Thyroid gland (tissue), 4 donors: ENCODE measurements at places on chromosomes 6 and 20. TPM values are rescaled to one million over a fixed set of nuclear protein-coding genes. Genes with fewer than 3 reads are reported as not detected.
A peak's percentile ranks its signal among the peaks of the same experiment; 100 is the strongest.

MRPS18B gene
- 47.0 TPM for total RNA-seq

EDN1 gene
- 4.6 TPM for total RNA-seq

DNA sequence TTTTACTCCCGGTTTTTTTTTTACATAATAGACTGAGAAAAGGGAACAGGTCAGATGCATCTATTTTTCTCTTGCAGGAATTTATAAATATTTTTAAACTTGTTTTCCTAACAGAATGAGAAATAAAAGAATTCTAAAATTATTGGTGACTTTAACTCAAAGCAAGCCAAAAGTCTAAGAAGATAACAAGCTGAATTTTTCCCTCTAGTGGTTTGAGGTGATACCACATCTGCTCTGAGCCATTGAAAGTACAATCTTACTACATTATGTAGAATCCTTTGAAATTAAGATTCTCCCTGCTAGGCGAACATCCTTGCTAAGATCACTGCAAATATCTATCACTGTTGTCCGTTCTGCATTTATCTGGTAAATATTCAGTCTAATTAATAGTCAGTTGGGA, 10.7 kb upstream of the STMND1 start:
- H3K4me1 ChIP-seq: no peaks in the 10 kb centered on the region
- no peaks in the 10 kb centered on the region for H3K36me3 ChIP-seq
- no peaks in the 10 kb centered on the region for H3K27me3 ChIP-seq

GRCh38 chr6:108955329-108955949, 107.2 kb downstream of the ARMC2 start:
- DNase-seq: no peak
- no peak overlapping the region for H3K27ac ChIP-seq
- H3K4me3 ChIP-seq: no peak overlapping the region

CLPSL2 gene
- not detected for total RNA-seq

- no peak overlapping the region for H3K4me3 ChIP-seq
- DNase-seq: no peak
- H3K36me3 ChIP-seq: no peaks in the 10 kb centered on the region
- H3K27ac ChIP-seq: peak overlapping the region; percentile 65
- H3K4me1 ChIP-seq: no peaks in the 10 kb centered on the region
- no peaks in the 10 kb centered on the region for H3K27me3 ChIP-seq
Observed at GRCh38 chr6:36822506-36823269, 16.6 kb downstream of the CPNE5 start.

DNA sequence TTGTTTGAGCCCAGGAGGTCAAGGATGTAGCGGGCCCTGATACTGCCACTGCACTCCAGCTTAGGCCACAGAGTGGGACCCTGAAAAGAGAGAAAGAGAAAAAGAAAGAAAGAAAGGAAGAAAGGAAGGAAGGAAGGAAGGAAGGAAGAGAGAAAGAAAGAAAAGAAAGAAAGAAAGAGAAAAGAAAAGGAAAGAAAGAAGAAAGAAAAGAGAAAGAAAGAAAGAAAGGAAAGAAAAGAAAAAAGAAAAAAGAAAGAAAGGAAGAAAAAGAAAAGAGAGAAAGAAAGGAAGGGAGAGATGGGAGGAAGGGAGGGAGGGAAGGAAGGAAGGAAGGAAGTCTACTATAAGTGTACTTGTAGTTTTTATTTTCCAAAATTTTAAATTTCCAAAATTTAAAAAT, 42.2 kb upstream of the AKAP12 start:
- H3K36me3 ChIP-seq: no peaks in the 10 kb centered on the region
- no peaks in the 10 kb centered on the region for H3K4me1 ChIP-seq
- DNase-seq: no peak
- H3K27me3 ChIP-seq: no peaks in the 10 kb centered on the region
- H3K4me3 ChIP-seq: no peak overlapping the region

GRCh38 chr20:33757458-33757857, 25.7 kb downstream of the ZNF341 start:
- no peak overlapping the region for H3K4me3 ChIP-seq
- H3K36me3 ChIP-seq: no peaks in the 10 kb centered on the region
- no peak for DNase-seq
- H3K27ac ChIP-seq: no peak overlapping the region

GRCh38 chr6:32484614-32484998, 44.9 kb downstream of the HLA-DRA start:
- no peaks in the 10 kb centered on the region for H3K4me1 ChIP-seq
- no peak for DNase-seq
- no peaks in the 10 kb centered on the region for H3K27me3 ChIP-seq
- H3K4me3 ChIP-seq: no peak overlapping the region
- H3K36me3 ChIP-seq: no peaks in the 10 kb centered on the region

NOX3 gene
- not detected for total RNA-seq

DNA sequence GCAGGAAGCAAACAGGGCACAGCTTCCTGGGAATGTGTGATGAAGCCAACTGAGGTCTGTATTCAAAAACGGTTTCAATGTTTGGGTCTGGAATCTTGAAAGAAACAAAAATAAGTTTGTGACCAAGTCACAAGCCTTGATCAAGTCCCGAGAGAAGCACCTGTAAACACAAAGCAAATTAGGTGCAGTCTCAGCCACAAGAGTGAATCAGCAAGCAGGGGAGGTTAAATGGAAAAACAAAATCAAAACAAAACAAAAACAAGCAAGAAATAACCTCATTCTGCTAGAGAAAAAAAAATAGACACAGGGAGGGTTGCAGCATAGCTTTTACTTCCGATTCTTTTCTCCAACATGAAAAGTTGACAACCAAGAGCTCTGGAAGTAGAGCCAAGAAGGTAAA, 201.7 kb downstream of the CLIC5 start:
- H3K4me1 ChIP-seq: no peaks in the 10 kb centered on the region
- no peaks in the 10 kb centered on the region for H3K36me3 ChIP-seq
- H3K4me3 ChIP-seq: no peak overlapping the region
- H3K27ac ChIP-seq: no peak overlapping the region
- no peak for DNase-seq
- no peaks in the 10 kb centered on the region for H3K27me3 ChIP-seq

DACT2 gene
- total RNA-seq: not detected

GRCh38 chr20:45374966-45375365, 3.2 kb downstream of the TP53TG5 start:
- H3K27ac ChIP-seq: no peak overlapping the region
- H3K27me3 ChIP-seq: no peaks in the 10 kb centered on the region
- H3K4me3 ChIP-seq: no peak overlapping the region
- peaks cover 14% of the 10 kb centered on the region for H3K4me1 ChIP-seq
- no peaks in the 10 kb centered on the region for H3K36me3 ChIP-seq
